CD4-positive, alpha-beta memory T cell (primary cell): ENCODE measurements at places on chromosomes 11 and 22.

DNA sequence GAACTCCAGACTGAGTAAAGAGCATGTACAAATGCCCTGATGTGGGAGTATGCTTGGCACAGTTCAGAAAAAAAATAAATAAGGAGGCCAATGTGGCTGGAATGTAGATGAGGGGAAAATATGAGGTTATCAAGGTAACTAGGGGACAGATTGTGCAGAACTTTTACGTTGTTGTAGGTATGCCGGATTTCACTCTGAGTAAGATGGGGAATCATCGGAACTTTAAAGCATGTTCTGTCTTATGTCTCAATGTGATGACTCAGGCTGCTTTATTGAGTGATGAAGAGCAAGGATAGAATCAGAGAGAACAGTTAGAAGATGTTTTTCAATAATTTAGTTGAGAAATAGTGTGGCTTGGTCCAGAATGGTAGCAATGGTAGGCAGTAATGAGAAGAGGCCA, 130.4 kb downstream of the C11orf87 start:
- H3K36me3 ChIP-seq = no peaks in the 10 kb centered on the region
- no peak overlapping the region for H3K27ac ChIP-seq
- H3K27me3 ChIP-seq = no peaks in the 10 kb centered on the region
- no peak overlapping the region for H3K4me3 ChIP-seq
- DNase-seq = no peak

DNA sequence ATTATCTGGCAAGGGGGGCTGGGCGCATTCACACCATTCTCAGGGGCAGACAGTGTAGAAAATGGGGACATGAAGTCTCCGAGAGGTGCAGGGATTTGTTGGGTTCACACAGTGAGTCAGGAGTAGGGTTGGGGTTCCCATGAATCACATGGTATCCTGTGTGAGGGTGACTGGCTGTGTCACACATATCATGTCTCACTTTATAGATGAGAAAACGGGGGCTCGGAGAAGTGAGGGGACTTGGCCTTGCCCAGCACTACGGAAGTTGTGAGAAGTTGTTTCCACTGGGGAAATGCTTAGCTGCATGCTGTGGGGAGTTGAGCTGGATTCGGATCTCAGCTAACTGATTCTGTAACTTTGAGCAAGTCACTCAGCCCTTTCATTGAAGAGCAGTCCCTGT, 4.2 kb downstream of the GAL3ST3 start:
- peaks cover 12% of the 10 kb centered on the region for H3K4me1 ChIP-seq
- H3K36me3 ChIP-seq = no peaks in the 10 kb centered on the region
- H3K27ac ChIP-seq = no peak overlapping the region

GRCh38 chr11:75107187-75107586, 10.5 kb upstream of the OR2AT4 start:
- DNase-seq = no peak
- no peaks in the 10 kb centered on the region for H3K36me3 ChIP-seq
- H3K27me3 ChIP-seq = no peaks in the 10 kb centered on the region
- H3K27ac ChIP-seq = no peak overlapping the region
- no peaks in the 10 kb centered on the region for H3K4me1 ChIP-seq
- no peak overlapping the region for H3K4me3 ChIP-seq

DNA sequence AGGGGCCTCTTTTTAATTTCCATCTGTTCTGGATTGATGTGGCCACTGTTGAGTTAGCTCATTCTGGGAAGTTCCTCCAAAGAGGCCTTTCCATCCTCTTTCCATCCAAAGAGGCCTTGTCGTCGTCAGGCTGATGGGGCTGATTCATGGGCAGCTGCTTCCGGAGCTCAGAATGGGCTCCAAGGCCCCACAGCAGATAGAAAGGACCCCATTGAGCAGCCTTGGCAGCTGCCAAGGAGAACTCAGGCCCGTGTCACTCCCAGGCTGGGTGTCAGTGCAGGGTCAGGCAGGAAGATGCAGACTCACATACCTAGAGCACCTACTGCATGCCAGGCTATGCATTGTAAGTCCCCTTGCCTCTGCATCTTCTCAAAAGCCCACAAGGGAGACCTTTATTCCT, 524.1 kb downstream of the MIAT start:
- no peak for DNase-seq
- no peak overlapping the region for H3K4me3 ChIP-seq
- H3K27me3 ChIP-seq = no peaks in the 10 kb centered on the region
- H3K36me3 ChIP-seq = no peaks in the 10 kb centered on the region
- H3K4me1 ChIP-seq = no peaks in the 10 kb centered on the region

GRCh38 chr11:13352711-13353110, 75.1 kb downstream of the BMAL1 start:
- H3K27me3 ChIP-seq = no peaks in the 10 kb centered on the region
- no peak overlapping the region for H3K4me3 ChIP-seq
- H3K27ac ChIP-seq = no peak overlapping the region

DNA sequence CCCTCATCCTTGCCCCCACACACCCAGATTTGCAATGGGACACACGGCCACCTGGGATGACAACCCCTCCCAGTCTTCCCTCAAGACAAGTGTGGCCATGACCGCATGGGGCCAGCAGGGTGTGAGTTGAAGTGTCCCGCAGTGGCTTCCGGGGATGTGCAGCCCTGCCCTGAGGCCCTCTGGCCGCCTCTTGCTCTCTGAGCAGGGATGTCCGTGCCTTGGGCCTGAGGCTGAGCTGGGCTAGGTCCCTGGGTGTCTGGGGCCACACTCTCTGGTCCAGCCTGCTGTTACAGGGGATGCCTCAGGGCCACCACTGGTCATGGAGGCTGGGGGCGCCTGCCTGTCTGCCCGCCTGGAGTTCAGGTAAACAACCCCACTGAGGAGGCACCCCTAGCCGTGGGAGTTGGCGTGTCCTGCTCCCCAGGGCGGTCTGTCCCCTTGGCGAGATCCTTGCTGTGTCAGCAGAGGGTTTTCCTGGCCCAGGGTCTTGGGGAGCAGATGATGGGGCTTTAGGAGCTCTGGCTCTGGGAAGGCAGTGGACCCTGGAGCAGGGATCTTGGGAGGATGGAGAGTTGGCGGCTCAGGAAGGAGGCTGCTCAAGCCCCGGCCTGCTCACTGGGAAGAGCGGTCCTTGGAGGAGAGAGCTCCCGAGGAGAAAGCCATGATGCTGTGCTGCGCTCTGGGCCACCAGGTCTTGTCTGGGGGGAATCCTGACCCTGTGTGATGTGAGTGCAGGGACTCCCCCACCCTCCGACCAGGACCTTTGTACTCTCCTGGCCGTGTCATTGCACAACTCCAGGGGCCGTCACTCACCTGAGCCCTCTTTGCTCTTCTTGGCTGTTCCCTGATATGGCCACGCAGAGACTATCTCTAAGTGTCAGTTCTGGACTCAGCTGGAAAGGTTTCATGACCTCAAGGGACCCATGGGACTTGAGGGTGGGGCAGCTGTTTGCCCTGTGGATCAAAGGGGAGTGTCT, 67.9 kb downstream of the KCNQ1 start:
- no peak overlapping the region for H3K27ac ChIP-seq
- no peaks in the 10 kb centered on the region for H3K27me3 ChIP-seq
- no peaks in the 10 kb centered on the region for H3K36me3 ChIP-seq
- no peaks in the 10 kb centered on the region for H3K4me1 ChIP-seq
- DNase-seq = no peak
- H3K4me3 ChIP-seq = no peak overlapping the region

GRCh38 chr22:26953012-26953883, 295.9 kb downstream of the MIAT start:
- no peaks in the 10 kb centered on the region for H3K27me3 ChIP-seq
- no peak for DNase-seq
- no peaks in the 10 kb centered on the region for H3K4me1 ChIP-seq
- no peak overlapping the region for H3K27ac ChIP-seq
- no peak overlapping the region for H3K4me3 ChIP-seq
